Right atrium auricular region (tissue), 2 donors: ENCODE measurements at places on chromosomes 3 and 15.

GRCh38 chr3:4508048-4508981, 15.2 kb downstream of the ITPR1 start:
- no peak for DNase-seq

DNA sequence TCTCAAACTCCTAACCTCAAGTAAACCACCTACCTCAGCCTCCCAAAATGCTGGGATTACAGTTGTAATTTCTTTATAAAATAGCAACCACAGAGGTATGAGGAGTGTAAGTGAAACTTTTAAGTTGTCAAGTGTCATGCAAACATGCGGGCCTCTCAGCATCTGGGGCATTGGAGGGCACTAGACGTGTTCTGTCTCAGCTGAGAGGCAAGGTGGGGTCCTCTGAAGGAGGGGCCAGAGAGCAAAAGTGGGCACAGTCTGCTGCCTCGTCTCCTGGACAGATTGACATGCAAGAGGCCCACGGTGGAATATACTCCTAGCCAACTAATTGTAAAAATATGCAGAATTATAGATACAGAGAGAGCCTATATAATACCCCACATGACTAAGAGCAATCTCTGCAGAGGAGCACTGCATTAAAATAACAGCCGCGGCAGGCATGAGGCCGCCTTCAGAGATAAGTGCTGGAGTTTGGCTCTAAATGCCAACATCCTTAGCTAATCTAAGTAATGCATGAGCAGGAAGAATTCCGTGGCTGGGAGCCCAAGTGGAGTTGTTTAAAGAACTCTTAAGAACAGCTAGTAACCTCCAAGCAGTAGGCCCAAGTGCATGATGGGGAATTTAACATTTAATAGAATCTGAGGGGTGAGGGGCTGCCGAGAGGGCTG, 87.8 kb upstream of the RNU6-1 start:
- DNase-seq: peak; percentile 85

DNA sequence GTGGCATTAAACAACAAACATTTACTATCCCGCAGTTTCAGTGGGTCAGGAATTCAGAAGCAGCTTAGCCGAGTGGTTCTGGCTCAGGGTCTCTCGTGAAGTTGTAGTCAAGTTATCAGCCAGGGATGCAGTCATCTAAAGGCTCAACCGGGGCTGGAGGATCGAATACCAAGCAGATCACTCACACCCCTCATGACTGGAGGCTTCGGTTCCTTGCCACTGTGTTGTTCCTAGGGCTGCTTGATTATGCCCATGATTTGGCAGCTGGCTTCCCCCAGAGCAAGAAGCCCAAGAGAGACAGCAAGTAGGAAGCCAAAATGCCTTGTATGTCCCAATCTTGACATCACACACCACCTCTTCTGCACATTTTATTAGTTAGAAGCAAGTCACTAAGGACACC, 33.9 kb upstream of the CDCP1 start:
- DNase-seq: no peak

DNA sequence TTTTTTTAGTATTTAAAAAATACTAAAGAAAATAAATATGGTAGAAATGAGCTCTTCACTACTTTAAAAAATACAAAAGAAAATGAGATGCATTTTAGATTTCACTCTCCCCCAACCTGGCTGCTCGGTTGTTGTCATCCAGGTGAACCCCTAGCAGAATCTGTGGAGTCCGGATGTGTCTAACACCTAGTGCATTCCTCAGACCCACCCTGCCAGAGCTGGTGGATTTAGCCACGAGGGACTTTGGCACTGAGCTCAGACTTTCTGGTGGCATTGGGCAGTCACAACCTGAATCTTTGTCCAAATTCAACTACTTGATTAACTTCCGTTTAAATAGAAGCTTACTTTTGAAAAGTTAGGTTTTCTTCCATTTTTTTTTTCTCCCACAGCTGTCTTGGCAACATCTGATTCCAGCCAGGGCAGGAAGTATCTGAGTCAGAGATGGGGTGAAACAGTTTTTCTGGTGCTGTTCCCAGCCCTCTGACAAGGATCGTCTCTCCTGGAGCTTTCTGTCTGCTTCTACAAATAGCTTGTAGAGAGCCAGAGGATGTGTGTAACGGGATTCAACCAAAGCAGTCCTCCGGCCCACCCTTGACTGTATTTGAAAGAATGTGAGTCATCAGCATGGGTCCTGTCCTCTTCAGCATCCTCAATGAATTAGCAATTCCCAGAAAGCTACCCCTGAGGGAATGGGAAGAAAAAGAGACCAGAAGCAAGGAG, 301.8 kb upstream of the MCTP2 start:
- peak; percentile 79 for DNase-seq

GRCh38 chr15:68375716-68376220, 56.2 kb downstream of the ITGA11 start:
- peak; percentile 42 for DNase-seq

DNA sequence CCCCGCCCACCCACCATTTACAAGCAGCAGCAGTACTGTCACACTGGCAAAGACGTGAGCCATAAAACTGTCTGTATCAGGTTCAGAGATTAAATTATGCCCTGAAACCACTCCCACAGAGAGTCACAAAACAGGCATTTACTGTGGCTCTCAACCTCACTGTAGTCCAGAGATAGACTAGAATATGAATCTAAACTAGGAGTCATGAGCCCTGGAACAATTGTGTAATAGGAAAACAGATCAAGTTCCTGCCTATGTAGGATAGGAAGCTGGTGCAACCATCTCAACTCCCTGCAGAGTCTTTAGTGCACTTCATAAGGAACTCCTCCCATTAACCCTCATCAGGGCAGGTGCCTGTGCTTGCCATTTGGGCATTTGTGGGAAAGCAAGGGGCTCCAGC, 61.7 kb downstream of the FAM227B start:
- no peak for DNase-seq

- no peak for DNase-seq
These were observed 40.6 kb downstream of the GOLGA8S start for GRCh38 chr15:23395030-23395692.

- peak; percentile 94 for DNase-seq
These were observed 62.1 kb downstream of the CAPN7 start for GRCh38 chr3:15268033-15268631.

DNA sequence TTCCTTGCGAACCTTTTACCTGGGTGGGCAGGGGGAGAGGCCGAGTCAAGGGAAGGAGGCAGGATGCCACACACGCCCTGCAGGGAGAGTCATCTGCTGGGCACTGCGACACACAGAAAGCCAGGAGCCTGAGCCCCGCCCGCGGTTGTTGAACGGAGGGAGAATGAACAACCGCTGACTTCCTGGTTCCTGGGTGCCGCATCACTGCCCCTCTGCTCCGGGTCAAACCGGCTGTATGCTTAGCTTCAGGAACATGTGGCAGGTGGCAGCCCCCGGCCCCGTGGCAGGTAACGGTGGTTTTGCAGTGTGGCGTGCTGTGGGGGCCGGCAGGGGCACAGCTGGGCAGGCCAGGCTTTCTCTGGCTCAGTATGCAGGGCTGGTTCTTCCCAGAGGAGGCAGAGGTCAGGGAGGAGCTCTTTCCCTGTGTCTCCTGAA, 33.4 kb downstream of the APBA2 start:
- no peak for DNase-seq

DNA sequence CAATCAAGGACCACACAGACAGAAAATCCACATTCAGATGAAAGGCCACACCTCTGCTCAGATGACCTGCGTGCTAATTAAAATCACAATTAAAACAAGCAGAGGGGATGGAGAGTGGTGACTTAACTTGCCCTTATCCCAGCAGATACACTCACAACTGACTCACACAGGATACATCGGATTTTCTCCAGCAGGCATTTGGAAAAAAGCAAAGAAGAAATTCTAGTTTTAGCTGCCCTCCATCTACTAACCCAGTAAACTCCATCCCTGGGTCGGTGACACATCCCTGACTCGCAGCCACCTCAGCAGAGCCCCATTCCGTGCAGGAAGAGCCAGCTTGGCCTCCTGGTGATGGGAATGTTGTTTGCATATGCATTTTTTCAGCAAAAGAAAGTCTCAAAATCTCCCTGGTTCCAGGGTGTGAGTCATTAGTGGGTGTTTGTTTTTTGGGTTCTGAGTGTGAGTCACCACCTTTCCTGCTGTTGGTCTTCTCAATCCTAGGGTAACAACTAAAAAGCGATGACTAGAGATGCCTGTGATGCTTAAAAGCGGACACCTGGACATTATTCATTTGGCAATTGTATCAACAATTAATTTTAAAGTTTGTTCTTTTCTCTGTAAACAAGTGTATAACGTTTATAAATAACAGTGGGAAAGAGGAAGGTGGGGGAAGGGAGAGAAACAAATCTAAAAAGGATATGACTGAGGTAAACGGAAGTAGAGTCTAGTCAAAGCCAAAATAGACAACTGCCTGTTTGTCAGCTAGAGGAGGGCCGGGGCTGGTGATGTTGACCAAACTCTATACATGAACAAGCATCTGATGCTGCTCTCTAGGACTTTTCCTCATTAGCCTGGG, 49.8 kb upstream of the SLC4A7 start:
- DNase-seq: peak; percentile 89

- no peak for DNase-seq
These were observed 196.7 kb downstream of the PDE8A start for GRCh38 chr15:85178308-85178707.

GRCh38 chr3:43104660-43105595, 951 bp downstream of the POMGNT2 start:
- no peak for DNase-seq

DNA sequence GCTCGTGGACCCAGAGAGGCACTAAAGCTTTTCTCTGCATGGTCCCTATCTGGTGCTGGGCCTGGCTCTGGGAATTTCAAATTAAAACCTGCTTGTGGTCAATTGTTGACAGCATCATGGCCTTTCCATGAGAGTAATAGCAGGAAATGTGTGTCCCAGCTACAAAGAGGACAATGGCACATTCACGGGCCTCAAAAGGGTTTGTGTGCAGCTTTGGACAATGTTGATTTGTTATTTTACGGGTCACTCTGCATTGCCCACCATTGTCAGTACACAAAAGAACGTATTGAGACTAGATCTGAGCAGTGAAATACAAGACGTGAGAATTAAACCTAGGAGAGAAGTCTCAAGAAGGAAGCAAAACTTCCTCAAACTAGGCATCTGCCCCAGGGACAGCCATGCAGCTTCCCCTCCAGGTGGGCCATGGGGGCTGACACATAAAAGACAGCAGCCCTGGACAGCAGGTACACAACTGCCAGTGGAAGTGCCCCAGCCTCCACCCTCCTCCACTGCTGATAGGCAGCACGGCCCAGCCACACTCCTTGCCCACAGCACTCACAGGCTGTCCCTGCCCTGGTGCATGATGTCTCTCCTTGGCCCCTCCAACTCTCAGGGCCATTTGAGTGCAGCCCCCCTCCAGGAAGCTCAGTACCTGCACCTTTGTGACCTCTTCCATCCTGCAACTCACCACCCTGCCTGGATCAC, 15.9 kb upstream of the LTF start:
- no peak for DNase-seq

DNA sequence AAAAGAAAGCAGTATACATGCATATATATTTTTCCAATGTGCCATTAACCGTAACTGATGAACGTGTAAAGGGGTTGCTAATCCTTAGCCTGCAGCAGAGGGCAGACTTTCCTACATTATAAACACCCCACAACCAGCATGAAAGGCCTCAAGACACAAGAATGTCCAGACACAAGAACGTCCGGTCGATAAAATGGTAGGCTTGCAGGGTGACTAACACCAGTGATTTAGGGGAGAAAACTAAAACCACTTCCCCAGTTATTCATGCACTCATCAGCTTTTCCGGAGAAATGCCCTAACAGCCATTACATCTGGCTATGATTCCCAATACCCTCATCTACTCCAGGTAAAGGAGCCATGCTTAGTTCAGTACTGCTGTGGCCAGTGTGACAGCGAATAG, 57.4 kb downstream of the LRTM1 start:
- DNase-seq: no peak

DNA sequence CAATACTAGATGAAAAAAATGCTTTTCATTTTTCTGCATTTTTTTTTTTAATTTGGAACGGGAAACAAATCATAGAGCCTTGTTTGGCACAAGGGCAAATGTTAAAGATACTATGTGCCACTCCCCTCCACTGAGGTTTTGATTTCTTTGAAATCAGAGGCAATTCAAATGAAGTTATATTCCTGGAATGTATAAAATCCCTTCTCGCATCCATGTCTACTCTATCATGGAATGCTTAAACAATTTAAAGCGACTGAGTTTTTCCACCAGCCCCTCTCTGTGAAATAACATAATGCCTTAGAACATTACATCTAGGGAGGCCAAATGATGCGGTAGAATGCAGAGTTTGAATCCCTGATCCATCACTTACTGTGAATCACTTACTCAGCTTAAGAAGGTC, 69.7 kb downstream of the FMN1 start:
- no peak for DNase-seq

DNA sequence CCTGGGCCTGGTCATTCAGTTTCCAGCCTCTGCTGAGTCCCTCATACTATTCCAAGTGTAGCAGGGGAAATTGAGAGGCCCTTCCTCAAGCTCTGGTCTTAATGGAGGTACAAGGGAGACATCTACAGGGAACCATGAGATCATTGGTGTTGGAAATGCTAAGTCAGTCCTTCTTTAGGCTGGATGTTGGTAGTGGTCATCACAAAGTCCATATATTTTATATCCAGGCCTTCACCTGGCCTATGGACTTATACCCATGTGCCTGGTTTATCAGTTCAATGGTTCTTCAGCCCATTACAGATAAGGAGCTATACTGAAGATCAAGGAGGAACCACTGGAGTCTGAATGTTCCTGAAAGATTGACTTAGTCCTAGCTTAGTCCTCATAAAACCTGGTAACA, 135.0 kb downstream of the STAG1 start:
- no peak for DNase-seq

- peak; percentile 28 for DNase-seq
These were observed 7.4 kb downstream of the RRP9 start for GRCh38 chr3:51934139-51934850.

DNA sequence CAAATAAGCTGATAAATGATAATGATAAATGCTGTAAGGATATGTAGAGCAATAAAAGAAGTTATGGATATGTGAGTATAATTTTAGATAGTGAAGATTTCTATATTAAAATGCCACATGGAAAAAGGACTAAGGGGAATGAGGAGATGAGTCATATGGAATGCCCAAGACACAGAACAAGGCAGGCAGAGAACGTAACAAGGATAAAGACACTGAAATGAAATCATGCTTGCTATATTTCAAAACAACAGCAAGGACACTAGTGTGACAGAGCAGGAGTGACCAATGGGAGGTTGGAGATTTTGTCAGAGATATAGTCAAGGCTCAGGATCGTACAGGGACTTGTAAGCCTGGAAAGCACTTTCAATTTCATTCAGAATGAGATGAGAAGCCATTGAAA, 621.5 kb upstream of the SEMA6D start:
- DNase-seq: no peak

DNA sequence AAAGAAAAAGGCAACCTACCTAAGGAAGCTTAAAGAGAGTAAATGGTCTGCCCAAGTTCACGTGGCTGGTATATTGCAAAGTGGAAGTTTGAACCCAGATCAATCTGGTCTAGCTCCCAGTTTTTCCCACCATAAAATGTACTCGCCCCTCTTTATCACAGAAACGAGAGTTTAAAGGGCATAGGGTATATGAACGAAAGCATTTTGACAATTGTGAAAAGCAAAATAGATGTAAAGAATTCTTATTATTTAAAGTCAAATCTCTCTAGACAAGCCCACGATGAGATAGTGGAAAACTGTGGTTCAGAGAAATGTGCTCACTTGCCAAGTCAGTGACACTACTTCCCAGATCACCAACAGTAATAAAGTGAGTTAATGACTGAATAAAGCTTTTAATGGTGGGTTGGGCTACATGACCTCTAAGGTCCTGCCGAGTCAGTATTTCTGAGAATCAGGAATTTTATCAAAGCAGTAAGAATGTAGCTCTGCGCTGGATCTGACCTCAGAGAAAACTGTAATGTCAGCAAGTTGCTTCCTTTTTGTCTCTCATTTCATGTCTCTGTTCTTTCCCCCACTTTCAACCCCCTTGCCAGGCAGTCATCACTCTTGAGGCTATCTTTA, 23.3 kb upstream of the NEO1 start:
- no peak for DNase-seq
